ENCODE measurements at places on chromosomes 4 and X. TPM values are rescaled to one million over a fixed set of nuclear protein-coding genes. Genes with fewer than 3 reads are reported as not detected.

- no peak for DNase-seq
These were observed 89.0 kb upstream of the MAPK10 start for GRCh38 chr4:86448871-86449270.

GRCh38 chr4:174808836-174809235 is 20.2 kb downstream of the GLRA3 start:
- peak; percentile 56 for DNase-seq

KLF8 gene
- not detected for total RNA-seq

SPRY1 gene
- total RNA-seq = 1.1 TPM

DNA sequence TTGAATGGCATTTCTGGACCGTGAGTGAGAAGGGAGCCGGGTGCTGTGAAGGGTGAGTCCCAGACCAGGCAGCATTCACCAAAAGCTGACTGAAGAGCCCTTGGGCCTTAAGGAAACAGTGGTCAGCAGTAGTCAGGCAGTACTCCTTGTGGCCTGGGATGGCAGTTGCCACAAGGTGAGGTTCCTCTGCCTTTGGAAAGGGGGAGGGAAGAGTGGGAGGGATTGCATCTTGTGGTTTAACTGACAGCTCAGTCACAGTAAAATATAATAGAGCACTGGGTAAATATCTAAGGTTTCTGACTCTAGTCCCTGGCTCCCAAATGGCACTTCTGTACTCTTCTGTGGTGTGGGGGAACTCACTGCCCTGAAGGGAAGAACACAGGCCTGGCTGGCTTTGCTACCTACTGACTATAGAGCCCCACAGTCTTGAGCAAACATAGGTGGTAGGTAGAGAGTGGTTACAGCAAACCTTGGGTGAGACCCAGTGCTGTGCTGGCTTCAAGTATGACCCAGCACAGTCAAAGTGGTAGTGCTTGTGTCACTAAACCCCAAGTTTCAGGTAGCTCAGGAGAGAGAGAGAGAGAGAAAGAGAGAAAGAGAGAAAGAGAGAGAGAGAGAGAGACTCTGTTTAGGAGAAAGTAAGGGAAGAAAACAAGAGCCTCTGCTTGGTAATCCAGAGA is 154.2 kb downstream of the TEX11 start:
- no peak for DNase-seq

ALG13 gene
- 26.9 TPM for total RNA-seq

NEUROG2 gene
- not detected for total RNA-seq

TEX13B gene
- total RNA-seq = not detected

DNA sequence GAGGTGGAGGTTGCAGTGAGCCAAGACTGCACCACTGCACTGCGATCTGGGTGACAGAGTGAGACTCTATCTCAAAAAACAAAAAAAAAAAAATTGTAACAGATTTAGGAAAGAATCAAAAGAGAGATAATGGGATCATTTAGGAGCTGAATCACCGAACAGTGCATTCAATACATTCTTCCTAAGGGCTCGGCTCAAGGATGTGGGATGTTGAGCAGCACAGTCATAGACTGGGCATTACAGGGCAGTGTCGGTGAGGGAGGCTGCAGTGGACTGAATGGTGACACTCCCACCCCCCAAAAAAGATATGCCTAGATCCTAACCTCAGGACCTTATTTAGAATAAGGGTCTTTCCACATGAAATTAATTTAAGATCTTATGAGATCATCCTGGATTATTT is 70.0 kb downstream of the EVC2 start:
- peak; percentile 62 for DNase-seq

DNA sequence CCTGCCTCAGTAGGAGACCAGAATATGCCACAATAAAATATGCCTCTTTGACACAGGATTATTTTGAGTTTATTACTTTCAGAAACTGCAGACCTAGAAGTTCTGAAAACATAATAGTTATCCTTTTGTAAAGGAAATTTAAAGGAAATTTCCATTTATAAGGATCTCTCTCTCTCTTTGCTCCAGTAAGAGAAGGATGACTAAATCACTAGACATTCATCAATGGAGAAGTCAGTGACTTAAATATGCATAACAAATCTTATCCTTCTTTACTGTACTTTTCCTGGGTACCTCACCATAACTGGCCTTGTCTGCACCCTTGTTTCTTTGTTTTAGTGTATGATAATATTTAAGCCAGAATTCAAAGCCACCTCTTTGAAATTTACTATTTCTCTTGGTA is 28.3 kb upstream of the OPHN1 start:
- DNase-seq = peak; percentile 28

GATB gene
- total RNA-seq = 23.5 TPM

PRSS12 gene
- total RNA-seq = 0.59 TPM

DNA sequence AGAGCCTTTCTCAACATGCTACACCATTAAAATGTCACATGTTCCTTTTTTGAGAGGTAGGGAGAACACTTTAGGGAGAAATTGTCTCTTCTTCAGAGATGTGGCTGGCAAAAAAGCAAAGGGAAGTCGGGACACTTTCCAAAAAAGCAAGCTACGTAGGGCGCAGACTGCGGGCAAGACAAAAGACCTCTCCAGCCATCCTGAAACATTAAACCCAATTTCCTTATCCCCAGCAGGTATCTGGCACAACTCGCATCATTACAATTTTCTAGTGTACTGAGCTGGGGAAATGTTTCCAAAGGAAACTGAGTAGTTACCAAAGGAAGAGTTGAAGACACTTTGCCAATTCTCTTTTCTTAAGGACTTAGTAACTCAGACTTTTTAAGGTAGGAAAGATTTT is 116.0 kb downstream of the PACRGL start:
- DNase-seq = no peak

DNA sequence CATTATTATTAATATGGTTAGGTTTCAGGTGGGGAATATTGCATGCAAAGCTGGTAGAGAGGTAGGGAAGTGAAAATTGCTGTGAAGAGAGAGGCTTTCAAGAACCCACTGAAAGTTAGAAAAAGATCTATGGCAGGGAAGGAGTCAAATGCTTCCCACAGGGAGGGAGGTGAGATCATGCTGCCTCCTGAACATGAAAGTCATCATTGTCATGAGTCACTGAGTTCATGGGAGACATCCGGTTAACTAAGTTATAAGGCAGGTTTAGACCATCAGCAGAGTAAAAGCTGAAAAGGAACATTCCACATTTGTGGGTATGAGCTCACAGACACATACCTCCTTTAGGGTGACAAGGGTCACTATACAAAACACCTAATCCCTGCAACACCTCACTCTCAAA is 16.2 kb downstream of the GATB start:
- DNase-seq = peak; percentile 95

GRCh38 chrX:2875798-2876399 is 47.2 kb downstream of the GYG2 start:
- DNase-seq = peak; percentile 10

- DNase-seq = no peak
These were observed 8.9 kb downstream of the PSAPL1 start for GRCh38 chr4:7425591-7426468.

RAPGEF2 gene
- 21.4 TPM for total RNA-seq

ZCCHC4 gene
- total RNA-seq = 10.3 TPM

- DNase-seq = no peak
These were observed 37.5 kb upstream of the IQSEC2 start for GRCh38 chrX:53318766-53319353.

DNA sequence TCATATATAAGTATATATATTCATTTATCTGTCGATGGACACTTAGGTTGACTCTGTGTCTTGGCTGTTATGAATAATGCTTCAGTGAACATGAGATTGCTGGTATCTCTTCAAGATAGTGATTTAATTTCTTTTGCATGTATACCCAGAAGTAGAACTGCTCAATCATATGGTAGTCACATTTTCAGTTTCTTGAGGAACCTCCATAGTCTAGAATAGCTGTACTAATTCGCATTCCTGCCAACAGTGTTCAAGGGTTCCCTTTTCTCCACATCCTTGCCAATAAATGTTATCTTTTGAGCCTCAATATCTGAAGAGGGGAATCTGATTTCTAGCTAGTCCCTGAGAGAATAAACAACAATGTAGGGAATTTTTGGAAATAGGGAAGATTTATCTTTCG is 32.4 kb upstream of the CCNG2 start:
- no peak for DNase-seq

HSFX3 gene
- total RNA-seq = not detected

SCD5 gene
- total RNA-seq = 17.2 TPM

- DNase-seq = no peak
These were observed 187.1 kb upstream of the ARX start for GRCh38 chrX:25202827-25203226.

GRCh38 chr4:164779811-164780216 is 25.9 kb downstream of the SMIM31 start:
- DNase-seq = peak; percentile 54

PCDH7 gene
- 1.0 TPM for total RNA-seq

C4orf36 gene
- 0.12 TPM for total RNA-seq

GRCh38 chr4:7390906-7391636 is 43.7 kb downstream of the PSAPL1 start:
- DNase-seq = no peak

MAGEA12 gene
- total RNA-seq = 15.5 TPM

DNA sequence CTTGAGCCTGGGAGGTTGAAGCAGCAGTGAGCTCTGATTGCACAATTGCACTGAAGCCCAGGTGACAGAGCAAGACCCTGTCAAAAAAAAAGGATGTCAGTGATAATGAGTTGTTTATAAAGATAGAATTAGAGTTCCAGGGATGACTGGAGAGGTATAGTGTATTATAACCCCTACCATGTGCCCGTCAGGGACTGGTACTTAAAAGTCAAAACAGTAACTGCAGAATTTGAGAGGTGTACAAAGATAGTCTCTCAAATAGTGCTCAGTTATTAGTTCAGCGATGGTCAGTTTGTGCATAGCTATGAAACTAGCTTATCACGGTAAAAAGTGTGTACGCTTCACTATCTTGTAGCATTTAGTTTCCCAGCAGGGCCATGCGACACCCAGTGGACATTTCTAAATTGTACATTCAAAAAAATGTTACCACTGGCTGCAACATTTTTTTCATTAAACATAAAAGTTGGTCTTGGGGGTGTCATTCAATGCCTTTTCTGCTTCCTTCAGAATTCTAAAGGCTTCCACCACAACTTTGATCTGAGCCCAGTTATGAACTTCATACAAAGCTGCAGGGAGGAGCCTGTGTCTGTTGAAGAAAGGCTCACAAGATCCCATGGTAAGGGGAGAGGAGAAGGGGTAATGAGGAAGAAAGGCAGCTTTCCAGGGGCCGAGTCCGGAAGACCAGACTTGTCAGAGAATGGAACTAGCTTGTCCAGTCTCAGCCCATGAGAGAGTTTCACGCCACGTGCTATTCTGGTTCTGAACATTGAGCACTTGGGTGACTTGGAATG is 9.2 kb upstream of the GYG2 start:
- peak; percentile 45 for DNase-seq

DNA sequence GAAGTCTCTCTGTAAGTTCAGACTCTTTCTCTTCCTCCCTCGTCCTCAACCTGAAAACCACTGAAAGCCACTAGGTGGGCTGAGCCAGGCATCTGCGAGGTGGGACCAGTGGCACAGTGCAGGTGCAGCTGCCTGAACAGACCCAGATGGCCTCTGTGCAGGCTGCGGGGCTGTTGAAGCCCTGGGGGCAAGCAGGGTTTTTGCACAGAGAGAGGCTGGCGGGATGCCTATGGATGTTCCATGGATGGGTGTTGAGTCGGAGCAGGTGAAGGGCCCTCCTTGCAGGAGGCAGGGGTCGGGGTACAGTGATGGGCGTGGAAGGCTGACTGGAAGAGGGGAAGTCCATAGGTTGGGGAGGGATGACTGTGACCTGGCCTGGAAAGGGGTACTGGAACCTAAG is 350.2 kb upstream of the FAT1 start:
- no peak for DNase-seq

DNA sequence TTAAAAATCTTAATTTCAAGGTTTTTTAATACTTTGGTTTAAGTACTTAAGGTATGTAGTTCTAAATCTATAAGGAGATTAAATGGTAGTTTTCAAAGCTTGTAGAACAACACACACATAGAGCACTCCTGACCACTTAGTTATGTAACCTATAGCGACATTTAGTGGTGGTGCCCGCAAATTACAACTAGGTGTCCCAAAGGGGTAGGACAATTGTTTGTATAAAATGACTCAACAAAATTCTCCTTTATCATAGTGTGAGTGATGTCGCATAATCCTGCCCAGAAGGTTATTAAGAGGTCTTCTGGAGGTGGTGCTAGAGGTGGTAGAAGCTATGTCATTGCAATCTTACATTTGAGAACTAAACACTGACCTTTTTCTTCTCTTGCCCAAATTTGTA is 373.0 kb upstream of the RASGEF1B start:
- DNase-seq = peak; percentile 54

SSX2 gene
- total RNA-seq = not detected

GRCh38 chr4:24537025-24537424 is 47.3 kb downstream of the DHX15 start:
- DNase-seq = peak; percentile 17

GRCh38 chr4:8346838-8347605 is 77.5 kb downstream of the HTRA3 start:
- DNase-seq = no peak

DNA sequence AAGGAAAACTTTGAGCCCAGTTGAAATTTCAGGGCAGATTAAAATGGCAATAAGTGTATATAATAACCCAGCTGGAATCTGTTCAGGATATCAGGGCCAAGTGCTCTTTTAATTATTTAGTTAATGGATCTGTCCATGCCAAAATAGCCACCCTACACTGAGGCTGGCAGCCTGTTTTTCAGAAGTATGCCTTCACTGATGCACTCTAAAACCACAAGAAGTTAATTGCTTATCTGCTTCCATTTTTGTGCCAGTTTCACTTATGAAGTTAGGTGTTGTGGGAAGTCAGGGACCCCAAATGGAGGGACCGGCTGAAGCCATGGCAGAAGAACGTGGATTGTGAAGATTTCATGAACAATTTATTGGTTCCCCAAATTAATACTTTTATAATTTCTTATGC is 960.3 kb downstream of the C4orf33 start:
- DNase-seq = no peak

DNA sequence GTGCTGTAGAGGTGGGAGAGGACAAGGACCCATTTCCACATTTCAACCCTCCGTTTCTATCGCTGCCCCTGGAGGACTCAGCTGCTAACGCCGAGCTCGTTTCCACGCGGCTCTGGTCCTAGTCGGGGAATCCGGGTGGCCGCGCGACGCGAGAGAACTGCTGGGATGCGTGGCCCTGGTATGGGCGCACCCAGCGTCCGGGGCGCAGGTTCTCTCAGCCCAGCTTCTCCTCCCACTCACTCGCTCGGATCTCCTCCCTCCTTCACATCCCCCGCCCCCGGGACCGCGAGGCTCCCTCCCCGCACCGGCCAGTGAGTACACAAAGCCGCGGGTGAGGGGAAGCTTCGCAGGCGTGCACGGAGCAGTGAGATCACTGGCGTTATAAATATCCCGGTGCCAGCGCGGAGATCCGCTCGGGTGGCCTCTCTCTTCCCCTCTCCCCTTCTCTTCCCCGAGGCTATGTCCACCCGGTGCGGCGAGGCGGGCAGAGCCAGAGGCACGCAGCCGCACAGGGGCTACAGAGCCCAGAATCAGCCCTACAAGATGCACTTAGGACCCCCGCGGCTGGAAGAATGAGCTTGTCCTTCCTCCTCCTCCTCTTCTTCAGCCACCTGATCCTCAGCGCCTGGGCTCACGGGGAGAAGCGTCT is at the start of gene FGF5:
Gene FGF5 (plus strand): TSS at position 412 of the 649 bp plus-strand sequence. CDS start 161 bp downstream, at position 573.
- DNase-seq = peak; percentile 89

GRCh38 chrX:17595456-17596035 is 141.7 kb upstream of the SCML1 start:
- peak; percentile 89 for DNase-seq

- DNase-seq = no peak
These were observed 743.3 kb upstream of the SLIT2 start for GRCh38 chr4:19508442-19508841.

Measured in M059J (cell line).